DMS79 (cell line): ENCODE measurements at places on chromosomes 6 and 20.

- DNase-seq = no peak
These were observed 48.7 kb downstream of the FOXC1 start for GRCh38 chr6:1658212-1659005.

- no peak for DNase-seq
These were observed 216.8 kb downstream of the TMEM242 start for GRCh38 chr6:157106487-157106886.

DNA sequence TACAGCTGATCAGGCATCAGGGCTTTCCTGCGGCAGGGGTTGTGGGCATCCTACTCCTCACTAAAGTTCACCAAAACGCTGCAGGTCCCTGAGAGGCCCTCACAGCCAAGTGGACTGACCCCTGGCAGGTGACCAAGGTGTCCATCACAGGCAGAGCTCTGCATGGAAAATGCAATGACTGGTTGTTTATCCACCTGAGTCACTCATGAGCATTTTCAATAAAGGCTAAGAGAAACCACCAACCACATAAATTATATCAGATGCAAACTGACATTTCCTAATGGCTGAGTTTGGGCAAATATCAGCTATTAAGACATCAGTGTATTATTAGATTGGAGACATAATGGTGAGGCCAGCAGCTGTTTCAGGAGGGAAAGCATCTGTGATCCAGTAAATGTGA, 152.7 kb upstream of the SYNDIG1 start:
- no peak for DNase-seq

DNA sequence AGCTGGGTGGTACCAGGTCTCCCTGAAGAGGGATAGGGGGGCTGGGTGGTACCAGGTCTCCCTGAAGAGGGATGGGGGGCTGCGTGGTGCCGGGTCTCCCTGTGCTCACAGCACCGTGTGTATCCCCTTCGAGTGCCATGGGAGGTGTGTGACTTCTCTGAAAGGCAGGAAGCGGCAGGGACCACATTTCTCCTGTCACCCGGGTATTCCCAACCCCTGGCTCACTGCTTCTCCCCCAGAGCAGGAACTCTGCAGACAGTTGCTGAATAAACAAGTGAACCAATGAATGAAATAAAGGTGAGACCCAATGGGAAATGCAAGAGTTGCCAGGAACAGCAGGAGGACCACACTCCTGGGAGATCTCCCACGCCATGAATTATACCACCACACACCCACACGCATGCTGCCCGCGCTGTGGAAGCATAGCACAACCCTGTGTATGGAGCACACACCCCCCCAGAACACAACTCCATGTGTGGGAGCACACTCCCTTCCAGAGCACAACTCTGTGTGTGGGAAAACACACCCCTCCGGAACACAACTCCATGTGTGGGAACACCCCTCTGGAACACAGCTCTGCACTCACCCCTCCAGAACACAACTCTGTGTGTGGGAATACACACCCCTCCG, 50.7 kb downstream of the RNASET2 start:
- DNase-seq = no peak

GRCh38 chr6:167807200-167807599, 19.5 kb upstream of the AFDN start:
- no peak for DNase-seq

GRCh38 chr6:130975325-130975724, 87.7 kb downstream of the EPB41L2 start:
- DNase-seq = no peak

DNA sequence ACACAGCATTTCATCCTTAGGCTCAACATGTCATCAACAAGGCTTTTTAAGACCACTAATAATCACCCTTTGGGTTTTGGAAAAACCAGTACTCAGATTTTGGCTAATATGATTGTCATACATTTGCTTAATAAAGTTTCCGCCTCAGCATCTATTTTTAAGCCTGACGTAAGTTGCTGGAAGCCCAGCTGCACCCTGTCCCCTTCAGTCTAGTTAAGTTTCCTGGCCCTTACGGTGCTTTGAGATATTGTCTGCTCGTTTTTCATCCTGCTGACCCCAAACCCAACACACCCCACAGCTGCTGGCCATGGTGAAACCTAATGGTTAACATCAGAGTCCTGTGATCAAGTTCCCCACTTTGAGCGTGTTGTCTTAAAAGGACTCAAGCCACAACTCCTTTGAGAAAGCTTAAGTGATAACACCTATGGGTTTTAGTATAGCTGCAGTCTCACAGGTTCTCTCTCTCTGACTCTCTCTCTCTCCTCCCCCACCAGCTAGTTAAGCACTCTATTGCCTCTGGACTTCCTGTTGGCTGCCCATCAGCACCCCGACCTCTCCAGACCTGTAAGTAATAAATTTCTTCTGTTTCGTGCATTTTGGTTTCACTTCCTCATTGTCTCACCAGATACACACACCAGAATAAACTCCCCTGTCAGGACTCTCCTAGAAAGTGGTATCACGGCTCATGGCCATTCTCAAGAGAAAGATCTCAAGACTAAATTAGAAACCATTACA, 802.0 kb downstream of the C6orf118 start:
- no peak for DNase-seq

- DNase-seq = no peak
These were observed 107.7 kb upstream of the RALGAPA2 start for GRCh38 chr20:20820104-20820503.

DNA sequence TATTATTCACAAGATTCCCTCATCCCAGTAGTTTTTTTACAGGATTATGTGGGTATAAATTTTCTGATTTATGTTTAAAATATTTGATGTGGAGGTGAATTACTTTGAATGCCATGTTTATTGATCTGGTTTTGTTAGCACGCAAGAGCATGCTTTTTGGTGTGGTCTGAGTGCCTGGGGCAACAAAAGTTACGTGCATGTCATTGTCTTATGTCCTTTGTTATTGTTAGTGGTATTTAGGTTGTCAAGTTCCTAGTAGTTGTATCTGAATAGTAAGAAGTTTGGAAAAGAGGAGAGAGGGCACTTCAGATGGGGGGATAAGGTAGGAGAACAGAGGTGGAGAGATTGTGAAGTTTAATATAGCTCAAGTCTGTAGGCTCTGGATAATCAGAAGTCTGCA, 95.0 kb downstream of the ATRN start:
- DNase-seq = no peak

- no peak for DNase-seq
These were observed 486.3 kb downstream of the GRIK2 start for GRCh38 chr6:101879782-101880181.

DNA sequence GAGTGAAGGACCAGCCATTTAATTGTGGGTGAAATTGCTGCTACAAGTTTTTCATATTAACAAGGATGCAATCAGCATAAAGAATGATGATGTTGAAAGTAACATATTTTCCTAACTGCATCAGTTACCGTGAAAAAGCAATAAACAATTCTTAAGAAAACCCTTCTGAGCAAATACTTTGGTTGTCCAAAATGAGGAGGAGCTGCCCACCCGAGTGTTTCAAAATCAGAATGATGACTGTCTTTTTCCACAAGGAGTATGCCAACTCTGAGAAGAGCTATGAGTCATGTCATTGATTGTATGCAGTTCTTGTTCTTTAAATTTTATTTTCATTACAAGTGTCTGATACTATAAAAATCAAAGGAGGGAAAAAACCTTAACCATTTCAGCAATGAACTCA, 470.5 kb downstream of the COL12A1 start:
- DNase-seq = no peak

DNA sequence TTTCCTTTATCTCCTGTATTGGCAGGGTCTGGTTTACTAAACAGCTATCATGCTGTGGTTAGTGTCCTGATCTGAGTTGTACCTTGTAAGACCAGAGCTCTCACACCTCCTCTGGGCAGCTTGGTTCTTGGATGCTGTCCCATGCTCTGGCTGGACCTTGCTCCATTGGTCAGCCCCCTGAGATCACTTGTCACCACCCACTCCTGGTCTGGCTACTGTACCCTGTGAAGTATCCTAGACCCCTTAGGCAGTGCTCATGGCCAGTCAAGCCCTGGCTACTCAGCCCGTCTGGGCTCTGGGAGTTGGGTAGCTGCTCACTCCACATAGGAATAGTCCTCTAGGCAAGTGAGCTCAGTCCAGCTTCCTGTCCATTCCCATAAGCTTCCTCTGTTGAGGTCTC, 31.1 kb downstream of the ADGRF4 start:
- no peak for DNase-seq

GRCh38 chr6:142870787-142871415, 74.1 kb downstream of the HIVEP2 start:
- no peak for DNase-seq

DNA sequence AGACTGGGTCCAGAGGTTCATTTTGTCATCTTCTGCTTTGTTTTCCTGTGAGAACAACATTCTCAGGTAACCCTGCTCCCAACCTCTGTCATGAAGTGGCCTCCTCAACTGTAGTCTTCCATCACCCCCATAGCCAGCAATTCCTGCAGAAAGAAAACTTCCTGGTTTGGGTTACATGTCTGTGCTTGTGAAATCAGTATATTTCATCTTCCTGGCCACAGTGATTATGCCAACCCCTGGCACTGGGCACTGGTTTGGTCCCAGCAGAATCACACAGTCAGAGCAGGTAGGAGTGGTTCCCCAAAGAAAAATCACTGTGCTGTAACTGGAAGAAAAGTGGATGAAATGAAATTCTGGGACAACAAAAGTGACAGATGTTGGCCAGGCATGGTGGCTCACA, 52.5 kb downstream of the CRYBG1 start:
- DNase-seq = no peak

GRCh38 chr6:39370390-39370789, 47.9 kb upstream of the KCNK16 start:
- no peak for DNase-seq

- no peak for DNase-seq
These were observed 123.0 kb upstream of the RREB1 start for GRCh38 chr6:6984585-6985366.

DNA sequence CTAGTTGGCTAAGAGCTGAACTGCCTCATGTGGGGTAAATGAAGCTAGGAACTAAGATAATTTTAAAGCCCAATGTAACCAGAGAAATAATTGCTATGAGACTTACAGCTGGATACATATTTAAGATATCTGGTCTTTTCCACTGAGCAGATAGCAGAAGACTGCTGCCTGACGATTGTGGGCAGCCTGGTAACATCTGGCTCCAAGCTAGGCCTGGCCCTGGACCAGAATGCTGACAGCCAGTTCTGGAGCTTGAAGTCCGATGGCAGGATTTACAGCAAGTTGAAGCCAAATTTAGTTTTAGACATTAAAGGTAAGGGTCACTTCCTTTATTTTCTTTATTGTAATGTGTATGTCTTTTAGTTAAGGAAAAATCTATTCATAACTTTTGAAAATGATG, 65.7 kb downstream of the RTN4IP1 start:
- DNase-seq = no peak

GRCh38 chr6:4774715-4775493, 1.3 kb upstream of the CDYL start:
- no peak for DNase-seq

DNA sequence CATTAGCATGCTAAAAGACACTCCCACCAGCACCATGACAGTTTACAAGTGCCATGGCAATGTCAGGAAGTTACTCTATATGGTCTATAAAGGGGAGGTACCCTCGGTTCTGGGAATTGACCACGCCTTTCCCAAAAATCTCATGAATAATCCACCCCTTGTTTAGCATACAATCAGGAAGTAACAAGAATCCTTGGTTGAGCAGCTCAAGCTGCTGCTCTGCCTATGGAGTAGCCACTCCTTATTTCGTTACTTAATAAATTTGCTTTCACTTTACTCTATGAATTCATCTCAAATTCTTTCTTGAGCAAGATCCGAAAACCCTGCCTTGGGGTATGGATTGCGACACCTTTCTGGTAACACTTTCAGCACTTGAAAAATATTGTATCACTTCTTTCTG, 243.0 kb downstream of the BMP2 start:
- DNase-seq = no peak

DNA sequence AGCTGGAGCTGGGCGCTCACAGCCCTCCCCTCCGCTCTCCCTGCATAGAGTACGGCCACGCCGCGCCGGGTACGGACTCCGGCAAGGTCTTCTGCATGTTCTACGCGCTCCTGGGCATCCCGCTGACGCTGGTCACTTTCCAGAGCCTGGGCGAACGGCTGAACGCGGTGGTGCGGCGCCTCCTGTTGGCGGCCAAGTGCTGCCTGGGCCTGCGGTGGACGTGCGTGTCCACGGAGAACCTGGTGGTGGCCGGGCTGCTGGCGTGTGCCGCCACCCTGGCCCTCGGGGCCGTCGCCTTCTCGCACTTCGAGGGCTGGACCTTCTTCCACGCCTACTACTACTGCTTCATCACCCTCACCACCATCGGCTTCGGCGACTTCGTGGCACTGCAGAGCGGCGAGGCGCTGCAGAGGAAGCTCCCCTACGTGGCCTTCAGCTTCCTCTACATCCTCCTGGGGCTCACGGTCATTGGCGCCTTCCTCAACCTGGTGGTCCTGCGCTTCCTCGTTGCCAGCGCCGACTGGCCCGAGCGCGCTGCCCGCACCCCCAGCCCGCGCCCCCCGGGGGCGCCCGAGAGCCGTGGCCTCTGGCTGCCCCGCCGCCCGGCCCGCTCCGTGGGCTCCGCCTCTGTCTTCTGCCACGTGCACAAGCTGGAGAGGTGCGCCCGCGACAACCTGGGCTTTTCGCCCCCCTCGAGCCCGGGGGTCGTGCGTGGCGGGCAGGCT, 4.6 kb downstream of the KCNK15 start:
- DNase-seq = no peak

DNA sequence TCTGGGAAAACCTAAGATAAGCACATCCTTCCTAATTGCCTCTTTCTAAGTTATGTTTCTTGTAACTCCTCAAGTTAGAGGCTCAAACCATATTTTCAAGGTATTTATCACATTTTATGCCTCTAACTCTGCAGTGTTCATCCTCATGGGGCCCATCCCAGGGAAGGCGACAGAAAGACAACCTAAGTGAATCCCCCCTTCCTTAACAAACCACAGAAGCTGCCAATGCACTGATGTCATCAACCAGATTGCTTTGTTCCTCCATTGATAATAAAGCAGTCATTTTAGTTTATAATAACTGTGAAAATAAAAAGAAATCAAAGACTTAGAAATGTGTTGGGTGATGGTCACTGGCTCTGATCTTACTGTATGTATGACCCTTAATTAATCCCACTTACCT, 119.5 kb upstream of the TCF21 start:
- DNase-seq = no peak

GRCh38 chr20:61536671-61537070, 284.6 kb downstream of the CDH4 start:
- no peak for DNase-seq

DNA sequence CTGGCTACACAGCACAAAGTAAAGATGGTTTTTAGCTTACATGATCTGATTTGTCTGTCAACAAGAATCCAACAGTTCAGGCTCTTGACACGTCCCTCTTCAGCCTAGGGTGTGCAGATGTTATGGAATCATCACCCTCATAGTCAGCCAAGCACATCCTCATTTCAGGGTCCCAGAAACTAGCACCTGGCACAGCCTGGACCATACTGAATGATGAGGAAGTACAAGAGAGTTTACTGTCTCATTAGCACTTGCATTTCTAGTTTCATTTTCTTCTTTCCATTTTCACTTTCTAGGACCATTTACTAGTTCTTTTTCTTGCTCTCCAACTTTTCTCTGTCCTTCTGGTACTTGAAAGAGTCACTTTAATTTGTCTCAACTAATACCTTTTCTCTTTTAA, 6.5 kb downstream of the RIPOR2 start:
- DNase-seq = no peak

GRCh38 chr6:3617681-3618311, 133.7 kb downstream of the PXDC1 start:
- no peak for DNase-seq
